ENCODE measurements at places on chromosomes 16 and 17. TPM values are rescaled to one million over a fixed set of nuclear protein-coding genes. Genes with fewer than 3 reads are reported as not detected.

The ACSM3 gene
- 3.5 TPM for total RNA-seq

The OR1A1 gene
- total RNA-seq = not detected

The KRT17 gene
- total RNA-seq = 1.3 TPM

The CD300E gene
- not detected for total RNA-seq

The KDM6B gene
- total RNA-seq = 22.0 TPM

The APRT gene
- 326 TPM for total RNA-seq

The PRAC2 gene
- total RNA-seq = not detected

The SEPTIN12 gene
- total RNA-seq = not detected

The OR4D2 gene
- total RNA-seq = not detected

The SRCIN1 gene
- total RNA-seq = 2.8 TPM

The CPNE7 gene
- 59.4 TPM for total RNA-seq

The ZNF624 gene
- 3.3 TPM for total RNA-seq

The TELO2 gene
- 43.6 TPM for total RNA-seq

The CA7 gene
- not detected for total RNA-seq

The PTX4 gene
- not detected for total RNA-seq

The RPA1 gene
- total RNA-seq = 82.2 TPM

The CLEC10A gene
- total RNA-seq = not detected

The EMC8 gene
- total RNA-seq = 75.5 TPM

The C17orf78 gene
- total RNA-seq = not detected

The SLC22A31 gene
- total RNA-seq = 2.1 TPM

The MPO gene
- not detected for total RNA-seq
